ENCODE measurements at places on chromosomes 13 and 19.
A peak's percentile ranks its signal among the peaks of the same experiment; 100 is the strongest.

DNA sequence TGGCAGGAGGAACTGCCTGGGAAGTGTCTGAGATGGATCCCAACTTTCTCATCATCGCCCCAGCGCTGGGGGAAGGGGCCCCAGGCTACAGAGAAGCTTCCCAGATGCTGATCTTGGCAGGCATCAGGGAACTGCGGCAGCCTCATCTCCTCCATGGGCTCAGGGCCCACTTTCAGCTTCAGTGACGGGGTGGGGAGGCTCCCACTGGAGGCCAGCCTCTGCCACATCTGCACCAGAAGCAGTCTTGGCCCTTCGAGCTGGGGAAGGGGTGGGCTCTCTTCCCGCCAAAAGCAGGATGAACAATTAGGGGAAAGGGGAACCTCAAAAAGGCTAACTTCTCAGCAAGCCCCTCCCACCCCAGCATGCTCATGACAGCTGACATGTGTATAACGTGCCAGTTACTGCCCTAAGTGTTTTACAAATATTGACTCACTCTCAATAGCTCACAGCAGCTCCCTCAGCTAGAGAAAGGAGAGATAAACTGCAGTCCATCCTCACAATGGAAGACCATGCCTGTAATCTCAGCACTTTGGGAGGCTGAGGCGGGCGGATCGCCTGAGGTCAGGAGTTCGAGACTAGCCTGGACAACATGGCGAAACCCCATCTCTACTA is 7.1 kb upstream of the S1PR2 start:
- DNase-seq: no peak

- DNase-seq: no peak
These were observed 12.1 kb upstream of the GPR4 start for GRCh38 chr19:45613926-45614725.

GRCh38 chr19:54105796-54106195 is 3.1 kb downstream of the NDUFA3 start:
- no peak for DNase-seq

GRCh38 chr13:95642999-95643398 is 1.5 kb downstream of the DZIP1 start:
- DNase-seq: no peak

DNA sequence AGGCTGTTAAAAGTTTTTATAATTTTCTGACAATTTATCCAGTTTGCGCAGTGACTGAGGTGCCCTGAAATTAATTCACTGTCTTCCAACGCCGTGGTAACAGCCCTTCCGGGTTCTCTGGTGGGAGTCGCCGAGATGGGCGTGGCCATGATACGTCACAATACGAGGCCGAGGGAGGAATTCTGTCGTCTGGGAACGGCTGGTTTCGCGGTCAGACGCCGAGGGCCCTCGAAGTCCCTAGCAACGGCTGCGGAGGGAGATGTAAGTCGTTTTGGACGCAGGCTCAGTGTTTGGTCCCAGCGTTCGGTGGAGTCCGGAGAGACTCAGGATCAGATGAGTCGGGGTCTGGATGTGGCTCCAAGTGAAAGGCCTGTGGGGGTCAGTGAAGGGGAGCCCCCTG is 21.7 kb downstream of the ZNF613 start:
- DNase-seq: no peak

DNA sequence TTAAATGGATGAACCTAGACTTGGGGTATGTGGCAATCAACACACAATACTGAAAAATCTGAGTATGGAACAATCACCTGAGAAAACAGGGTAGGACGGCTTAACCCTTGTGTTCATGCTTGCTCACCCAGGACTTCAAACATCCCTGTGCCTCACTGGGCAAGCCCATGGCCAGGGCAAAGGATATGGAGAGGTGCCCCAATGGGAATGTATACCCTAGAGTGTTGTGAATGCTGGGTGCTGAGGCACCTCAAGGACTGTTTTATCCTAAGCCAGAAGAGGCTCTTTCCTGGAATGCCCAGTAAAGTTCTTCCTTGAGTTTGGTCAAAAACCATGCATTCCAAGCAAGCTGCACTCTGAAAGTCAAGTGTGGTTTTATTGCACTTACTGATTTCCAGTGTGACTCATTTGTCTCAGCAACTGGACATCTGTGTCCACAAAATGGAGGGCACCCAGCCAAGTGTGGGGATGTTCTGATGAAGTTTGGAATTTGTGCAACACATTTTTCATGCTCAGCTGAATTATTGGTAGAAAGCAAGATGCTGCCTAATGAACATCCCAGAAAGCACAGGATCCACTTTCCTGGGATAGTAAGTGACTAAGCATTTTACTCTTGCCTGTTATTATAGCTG is 531.3 kb downstream of the RFC3 start:
- no peak for DNase-seq

GRCh38 chr19:28609091-28609755 is 603.7 kb downstream of the UQCRFS1 start:
- DNase-seq: no peak

- peak; percentile 61 for DNase-seq
These were observed 5.1 kb downstream of the GRIN2D start for GRCh38 chr19:48398375-48399235.

DNA sequence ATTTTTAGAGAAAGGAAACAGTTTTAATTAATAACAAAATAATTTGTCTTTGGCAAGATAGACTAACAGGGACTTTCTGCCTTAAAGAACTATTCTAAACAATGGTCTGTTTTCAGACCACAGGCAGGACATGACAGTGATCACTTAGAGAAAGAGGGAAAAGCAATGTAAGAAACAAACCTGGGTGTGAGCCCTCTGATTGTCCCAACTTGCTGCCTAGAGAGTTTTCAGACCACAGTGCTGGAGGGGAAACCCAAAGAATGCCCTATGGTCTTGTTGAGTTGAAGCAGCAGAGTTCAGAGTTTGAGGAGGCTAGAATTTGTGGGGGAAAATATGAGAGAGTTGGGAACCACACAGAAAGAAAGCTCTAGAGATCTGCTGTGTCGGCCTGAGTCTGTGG is 38.1 kb downstream of the DGKH start:
- no peak for DNase-seq

Data from stimulated activated CD8-positive, alpha-beta memory T cell treated with anti-CD3 and anti-CD28 coated beads, Interleukin-4, amount 100 ng/mL, for 1 hour (primary cell).